ENCODE measurements at places on chromosomes 2 and 18.

DNA sequence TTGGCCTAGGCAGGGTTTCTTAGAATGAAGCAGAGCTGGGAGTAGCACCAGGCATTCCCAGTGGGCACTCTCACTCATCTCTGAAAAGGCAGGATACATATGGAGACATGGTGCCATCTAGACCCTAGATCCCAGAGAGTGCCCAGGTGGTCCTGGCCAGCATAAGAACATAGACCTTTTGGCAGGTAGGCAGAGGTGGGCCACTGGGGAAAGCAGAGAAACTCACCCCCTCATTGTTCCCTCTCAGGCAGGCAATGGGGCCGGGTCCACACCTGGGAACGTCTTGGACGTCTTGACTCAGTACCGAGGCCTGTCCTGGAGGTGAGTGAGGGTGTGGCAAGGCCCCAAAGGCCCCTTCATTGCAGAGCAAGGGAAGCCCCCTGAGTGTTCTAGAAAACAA, 69.2 kb downstream of the PLB1 start:
- no peak for DNase-seq

GRCh38 chr2:148251993-148252392, 231.1 kb downstream of the MBD5 start:
- no peak for DNase-seq

- DNase-seq: no peak
Observed at GRCh38 chr2:115946341-115946740, 1503.9 kb downstream of the DPP10 start.

GRCh38 chr2:237449193-237449881, 35.4 kb upstream of the COL6A3 start:
- DNase-seq: no peak

DNA sequence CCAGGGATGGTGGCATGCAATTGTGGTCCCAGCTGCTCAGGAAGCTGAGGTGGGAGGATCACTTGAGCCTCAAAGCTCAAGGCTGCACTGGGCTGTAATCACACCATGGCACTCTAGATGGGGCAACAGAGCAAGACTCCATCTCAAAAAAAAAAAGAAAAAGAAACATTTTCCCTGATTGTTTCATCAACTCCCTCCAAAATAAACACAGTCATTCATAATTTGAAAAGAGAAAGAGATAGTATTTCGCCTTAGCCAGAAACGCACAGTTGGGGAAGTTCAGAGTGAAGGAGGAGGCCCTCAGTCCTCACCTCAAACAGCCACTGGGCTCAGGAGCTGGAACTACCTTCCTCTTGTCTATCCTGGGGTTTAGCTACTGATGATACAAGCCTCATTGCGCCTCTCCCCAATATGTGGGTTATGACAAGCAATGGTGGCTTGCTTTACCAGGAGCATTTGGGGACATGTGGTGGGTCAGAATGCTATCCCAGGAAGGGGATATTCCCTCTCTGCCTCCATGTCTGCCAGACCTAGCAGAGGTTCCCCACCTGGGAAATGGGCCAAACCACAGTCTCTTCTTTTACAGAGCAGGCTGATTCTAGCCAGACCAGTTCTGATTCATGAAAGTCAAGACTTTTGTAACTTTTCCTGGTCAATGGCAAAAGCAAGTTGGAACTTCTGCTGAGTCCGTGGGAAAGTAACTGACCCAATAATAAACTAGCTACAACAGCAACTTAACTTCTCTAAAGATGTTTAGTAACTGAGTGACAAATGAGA, 22.2 kb upstream of the TMEM87B start:
- DNase-seq: no peak

GRCh38 chr18:24837066-24837465, 376.6 kb downstream of the HRH4 start:
- no peak for DNase-seq

DNA sequence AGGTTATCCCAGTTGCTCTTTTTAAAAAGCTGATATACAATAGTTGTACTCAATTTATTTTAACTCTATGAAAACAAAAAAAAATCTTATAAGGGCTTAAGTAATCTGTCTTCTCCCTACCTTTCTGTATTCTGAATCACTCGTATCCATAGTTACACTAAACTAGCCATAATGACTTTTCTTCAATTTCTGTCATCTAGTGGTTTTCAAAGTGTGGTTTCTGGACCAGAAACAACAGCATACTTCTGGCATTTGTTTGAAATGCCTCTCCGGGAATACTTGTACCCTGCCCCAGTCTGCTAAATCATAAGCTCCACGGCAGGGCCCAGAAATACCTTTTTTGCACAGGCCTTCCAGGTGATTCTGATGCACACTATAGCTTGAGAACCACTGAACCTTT, 253.6 kb downstream of the LRRTM4 start:
- no peak for DNase-seq

- DNase-seq: peak; percentile 2
Observed at GRCh38 chr2:134647607-134648256, 71.1 kb downstream of the TMEM163 start.

GRCh38 chr18:73638709-73639108, 508.9 kb downstream of the FBXO15 start:
- DNase-seq: no peak

GRCh38 chr18:8615397-8616027, 6.3 kb downstream of the RAB12 start:
- DNase-seq: peak; percentile 82

DNA sequence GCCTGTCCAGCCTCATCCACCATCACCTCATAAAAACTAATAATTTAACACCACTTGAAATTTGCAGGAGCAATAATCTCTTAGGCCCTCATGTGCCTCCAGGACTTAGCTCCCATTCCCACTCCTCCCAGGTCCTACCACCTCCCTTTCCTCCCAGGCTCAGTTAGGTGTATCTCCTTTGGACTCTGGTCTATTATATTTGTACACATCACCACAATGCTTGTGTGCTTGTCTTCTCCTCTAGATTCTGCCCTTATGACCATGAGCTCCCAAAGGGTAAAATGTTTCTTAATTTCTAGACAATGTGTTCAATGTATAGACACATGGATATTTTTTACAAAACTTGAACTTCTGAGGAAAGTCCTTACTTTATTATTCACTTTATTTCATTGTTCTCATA, 182.0 kb upstream of the ZC3H15 start:
- DNase-seq: no peak

- DNase-seq: no peak
Observed at GRCh38 chr2:200862532-200863000, 1.9 kb downstream of the CLK1 start.

DNA sequence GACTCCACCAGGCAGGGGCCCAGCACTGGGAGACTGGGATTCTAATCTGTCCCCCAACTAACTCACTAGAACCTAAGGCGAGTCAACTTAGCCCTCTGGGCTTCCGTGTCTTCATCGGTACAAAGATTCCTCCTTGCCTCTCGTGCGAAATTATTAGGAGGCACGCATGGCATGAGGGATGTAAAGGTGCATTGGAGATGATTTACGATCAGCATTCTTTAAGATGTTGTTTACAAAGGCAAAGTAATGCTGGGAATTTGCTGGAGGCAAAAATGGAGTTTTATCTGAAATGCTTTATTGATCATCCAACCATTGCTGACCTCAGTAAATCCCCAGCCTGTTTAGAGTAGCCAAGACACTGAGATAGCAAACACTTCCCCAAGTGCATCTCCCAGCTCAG, 171.8 kb upstream of the KLHL29 start:
- DNase-seq: no peak

GRCh38 chr18:35746826-35747339, 165.3 kb downstream of the GALNT1 start:
- no peak for DNase-seq

DNA sequence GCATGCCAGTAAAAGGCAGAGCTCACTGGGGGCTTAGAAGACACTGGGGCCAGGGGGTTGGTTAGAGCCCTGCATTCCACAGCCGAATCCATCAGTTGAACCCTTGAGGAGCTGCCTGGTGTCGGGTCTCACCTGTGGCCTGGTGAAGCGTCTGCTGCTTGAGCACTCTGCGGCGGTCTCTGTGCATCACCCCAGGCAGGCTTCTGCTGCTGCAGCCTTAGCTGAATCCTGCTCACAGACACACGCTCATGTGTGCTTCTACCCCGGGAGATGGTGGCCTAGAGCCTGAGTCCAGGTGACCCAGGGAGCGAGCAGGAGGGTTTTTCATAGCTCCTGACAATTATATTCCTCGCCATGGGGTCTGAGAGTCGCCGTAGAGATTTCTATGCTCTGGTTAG, 192.1 kb downstream of the MGAT5 start:
- DNase-seq: no peak

DNA sequence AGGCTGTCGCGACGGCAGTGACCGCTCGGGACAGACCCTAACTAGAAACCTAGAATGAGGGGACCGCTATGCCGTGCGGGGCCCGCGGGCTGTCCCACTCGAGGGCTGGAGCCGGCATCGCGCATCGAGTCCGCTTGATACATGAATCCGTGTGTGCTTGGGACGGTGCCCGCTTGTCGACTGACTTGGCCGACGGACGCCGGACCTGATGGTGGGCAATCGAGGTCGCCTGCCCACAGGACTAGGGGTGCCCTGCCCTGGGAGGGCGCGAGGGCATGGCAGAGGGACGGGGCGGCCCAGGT, 749 bp upstream of the PTMA start:
- DNase-seq: no peak

DNA sequence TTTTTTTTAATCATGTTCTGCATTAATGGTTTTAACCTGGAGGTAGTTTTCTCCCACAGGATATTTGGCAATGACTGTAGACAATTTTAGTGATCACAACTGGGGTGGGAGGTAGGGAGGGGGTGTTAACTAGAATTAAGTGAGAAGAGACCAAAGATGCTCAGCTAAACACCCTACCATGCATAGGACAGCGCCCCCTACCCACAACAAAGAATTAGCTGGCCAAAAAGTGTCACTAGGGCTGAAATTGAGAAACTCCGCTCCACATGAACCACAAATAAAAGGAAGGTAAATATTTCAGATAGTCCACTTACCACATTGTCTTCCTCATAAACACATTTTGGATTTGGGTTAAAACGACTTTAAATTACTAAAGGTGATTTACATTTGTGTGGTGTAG, 942.6 kb downstream of the SUCLG1 start:
- no peak for DNase-seq

GRCh38 chr2:20588918-20589871, 61.7 kb downstream of the HS1BP3 start:
- DNase-seq: no peak

GRCh38 chr18:61352611-61353010, 19.4 kb downstream of the CDH20 start:
- no peak for DNase-seq

DNA sequence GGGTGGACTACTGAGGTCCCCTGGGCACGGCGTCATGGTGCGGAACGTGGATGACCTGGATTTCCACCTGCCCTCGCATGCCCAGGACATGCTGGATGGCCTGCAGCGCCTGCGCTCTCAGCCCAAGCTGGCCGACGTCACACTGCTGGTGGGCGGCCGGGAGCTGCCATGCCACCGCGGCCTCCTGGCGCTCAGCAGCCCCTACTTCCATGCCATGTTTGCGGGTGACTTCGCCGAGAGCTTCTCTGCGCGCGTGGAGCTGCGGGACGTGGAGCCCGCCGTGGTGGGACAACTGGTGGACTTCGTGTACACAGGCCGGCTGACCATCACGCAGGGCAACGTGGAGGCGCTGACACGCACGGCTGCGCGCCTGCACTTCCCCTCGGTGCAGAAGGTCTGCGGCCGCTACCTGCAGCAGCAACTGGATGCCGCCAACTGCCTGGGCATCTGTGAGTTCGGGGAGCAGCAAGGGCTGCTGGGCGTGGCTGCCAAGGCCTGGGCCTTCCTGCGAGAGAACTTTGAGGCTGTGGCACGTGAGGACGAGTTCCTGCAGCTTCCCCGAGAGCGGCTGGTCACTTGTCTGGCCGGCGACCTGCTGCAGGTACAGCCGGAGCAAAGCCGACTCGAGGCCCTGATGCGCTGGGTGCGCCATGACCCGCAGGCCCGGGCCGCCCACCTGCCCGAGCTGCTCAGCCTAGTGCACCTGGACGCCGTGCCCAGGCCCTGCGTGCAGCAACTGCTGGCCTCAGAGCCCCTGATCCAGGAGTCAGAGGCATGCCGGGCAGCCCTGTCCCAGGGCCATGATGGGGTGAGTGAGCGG, 2.5 kb downstream of the KLHL30 start:
- DNase-seq: no peak

GRCh38 chr18:23578891-23579653, 7.2 kb downstream of the NPC1 start:
- DNase-seq: no peak

DNA sequence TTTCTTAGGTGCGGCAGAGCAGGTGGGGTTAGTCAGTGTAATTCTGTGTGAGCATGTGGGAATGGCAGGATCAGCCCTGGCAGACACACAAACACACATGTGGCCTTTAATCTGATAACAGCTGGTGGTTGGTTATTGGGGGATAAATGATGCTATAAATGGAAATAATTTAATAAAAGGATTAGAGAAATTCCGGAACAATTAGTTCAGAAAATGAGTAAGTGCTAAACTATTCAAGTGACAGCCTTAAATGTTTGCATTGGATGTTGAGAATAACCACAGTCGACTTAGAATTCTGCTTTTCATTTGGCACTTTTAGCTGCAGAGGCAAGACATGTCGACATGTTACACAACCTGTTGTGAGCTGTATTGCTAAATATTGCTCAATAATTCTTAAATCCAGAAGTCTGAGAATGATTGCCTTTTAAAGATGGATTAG, 7.2 kb downstream of the SMYD1 start:
- no peak for DNase-seq

DNA sequence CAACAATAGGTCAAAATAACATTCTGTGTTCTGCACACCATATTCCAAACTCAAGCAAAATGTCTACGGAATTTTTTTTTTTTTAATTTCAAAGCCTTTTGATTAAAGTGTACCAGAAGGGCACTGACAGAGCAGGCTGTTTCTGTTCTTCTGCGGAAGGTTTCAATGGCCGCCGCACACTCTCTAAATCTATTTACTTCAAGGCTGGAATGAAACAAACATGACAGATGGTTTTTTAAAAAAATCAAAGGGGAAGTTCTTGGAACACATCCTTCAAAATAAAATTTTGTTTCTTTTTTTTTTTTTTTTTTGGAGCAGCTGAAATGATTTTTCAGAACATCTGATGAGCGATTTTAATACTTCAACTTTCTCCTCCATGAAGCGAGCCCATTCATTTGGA, 259.1 kb downstream of the TXNL1 start:
- no peak for DNase-seq

DNA sequence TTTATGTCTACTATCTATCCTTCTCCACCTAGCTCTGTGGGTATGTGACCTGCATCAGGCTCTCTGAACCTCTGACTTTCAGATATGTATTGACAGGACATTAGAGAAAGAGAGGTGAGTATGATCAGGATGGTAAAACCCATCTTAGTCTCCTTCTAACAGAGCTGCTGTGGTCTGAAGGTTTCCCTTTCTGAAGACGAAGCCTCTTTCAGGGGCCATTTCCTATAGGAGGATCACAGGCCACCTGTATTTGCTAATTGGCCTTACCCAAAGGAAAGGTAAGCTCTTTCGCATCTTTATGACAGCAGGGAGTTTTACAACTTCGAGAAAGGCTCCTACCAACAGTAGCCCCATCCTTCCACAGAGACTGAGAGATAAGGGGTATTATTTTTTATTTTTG, 442.9 kb downstream of the KCNJ3 start:
- DNase-seq: no peak

GRCh38 chr18:44826418-44827259, 146.0 kb downstream of the SETBP1 start:
- peak; percentile 50 for DNase-seq
